ENCODE measurements at places on chromosomes 16 and 17.

DNA sequence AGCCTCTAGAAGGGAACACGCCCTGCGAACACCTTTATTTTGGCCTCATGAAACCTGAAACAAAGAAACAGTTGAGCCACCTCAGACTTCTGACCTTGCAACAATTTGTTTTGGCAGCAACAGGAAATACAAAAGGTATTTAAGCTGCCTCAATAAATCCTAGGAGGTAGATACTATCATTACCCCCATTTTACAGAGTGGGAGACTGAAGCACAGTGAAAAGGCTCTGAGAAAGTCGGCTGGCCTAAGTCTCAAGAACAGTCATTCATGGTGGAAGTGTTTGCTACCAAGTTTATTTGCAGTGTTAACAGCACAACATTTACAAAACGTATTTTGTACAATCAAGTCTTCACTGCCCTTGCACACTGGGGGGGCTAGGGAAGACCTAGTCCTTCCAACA lies 19.0 kb downstream of the RND2 start:
- DNase-seq: no peak

GRCh38 chr17:19533718-19534561 lies at the start of gene SLC47A1:
TSS of gene SLC47A1 (plus strand) at chr17:19533854. CDS start at chr17:19533940, 86 bp downstream.
- no peak for DNase-seq

DNA sequence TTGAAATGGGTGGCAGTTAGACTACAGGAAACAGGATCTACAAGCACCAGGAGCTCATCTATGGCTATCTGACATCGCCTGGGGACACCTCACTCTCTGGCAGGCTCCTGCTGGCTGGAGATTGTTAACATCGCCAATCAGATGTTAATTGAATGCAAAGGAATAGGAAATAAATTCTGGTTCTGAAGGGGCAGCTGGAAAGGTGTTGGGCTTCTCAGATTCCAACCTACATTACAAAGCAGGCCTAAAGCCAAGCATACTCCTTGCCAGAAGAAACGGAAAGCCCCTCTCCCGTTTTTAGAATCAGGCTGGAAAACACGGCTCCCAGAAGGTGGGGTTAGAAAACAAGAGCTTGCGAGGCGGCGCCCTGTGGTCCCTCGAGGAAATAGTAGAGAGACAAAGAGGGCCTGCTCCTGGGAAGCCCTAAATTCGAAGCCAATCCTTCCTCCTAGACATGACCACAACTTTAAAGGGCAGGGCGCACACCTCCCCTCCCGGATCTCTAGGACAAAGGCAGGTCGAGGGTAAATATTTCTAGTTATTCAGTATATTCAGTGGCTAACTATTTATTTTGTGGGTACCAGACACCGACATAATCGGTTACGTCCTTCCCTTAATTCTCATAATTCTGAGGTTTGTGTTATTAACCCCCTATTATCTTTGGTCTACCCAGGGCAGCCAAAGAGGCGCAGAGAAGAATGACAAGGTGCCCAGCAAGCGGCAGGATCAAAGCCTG lies 763 bp upstream of the TOM1L1 start:
- peak; percentile 54 for DNase-seq

GRCh38 chr17:74571621-74572270 lies 4.4 kb upstream of the CD300H start:
- no peak for DNase-seq

DNA sequence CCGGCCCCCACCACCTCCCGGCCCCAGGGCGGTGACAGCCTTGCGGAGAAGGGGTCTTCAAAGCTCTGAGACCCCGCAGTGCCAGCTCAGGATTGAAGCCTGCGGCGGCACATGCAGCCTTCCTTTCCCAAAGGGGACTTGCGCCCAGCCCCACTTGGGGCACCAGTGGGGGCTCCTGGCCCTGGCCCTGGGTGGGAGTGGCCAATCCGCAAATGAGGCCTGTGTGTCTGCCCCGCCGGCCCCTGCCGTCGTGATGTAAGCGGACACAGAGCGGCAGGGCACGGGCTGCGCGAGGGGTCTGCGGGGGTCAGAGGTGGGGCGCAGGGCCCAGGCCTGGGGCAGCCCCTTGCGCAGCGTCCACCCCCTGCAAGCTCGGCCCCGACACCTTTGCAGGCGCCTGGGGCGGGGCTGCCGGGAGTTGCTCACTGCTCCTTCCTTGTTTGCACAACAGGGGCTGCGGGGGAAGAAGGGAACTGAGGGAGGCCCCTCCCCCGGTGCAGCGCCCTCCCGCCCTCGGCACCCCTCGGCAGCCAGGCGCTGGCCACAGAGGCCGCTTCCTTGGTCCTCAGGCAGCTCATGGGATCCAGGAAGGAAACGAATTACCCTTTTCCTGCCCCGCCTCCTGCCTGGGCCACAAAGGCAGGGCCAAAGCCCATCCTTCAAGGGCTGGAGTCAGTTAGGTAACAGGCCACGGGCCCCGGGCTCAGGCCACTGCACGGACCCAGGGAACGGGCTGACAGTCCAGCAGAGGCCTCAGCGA lies 2.9 kb downstream of the SLC16A3 start:
- no peak for DNase-seq

DNA sequence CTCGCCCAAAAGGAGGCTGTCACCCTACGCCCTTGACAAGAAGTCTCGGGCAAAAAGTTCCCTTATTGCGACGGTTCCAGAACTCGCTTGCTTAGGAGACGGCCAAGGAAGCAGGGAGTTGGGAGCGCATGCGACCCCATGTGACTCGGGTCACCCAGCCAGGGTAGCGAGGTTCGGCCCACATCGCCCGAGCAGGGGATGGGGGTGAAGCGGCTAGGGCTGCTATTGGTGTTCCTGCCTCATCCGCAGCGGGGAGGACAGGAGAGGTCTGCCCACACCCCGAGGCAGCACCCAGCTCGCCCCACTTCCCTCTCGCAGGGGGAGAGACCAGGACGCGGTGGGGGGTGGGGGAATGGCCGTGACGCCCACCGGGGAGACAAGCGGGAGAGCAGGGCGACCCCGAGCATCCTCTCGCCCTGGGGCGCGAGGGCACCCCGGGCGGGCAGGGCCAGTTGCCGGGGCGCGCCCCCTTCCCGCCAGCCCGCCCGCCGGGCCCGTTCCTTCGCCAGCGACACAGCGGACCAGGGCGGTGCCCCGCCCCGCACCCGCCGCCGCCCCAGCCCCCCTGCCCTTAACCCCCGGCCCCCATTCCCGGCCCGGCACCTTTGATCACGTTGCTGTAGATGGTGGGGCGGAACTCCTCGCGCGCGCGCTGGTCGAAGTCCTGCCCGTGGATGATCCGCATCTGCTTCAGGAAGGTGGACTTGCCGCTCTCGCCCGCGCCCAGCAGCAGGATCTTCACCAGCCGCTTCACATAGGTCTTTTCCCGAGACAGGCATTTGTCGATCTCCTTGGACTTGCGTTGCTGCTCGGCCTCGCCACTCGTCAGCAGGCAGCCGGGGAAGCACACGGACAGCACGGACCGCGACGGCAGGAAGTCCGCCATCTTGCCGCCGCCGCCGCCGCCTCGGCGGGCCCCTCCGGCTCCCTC lies 567 bp downstream of the GNA13 start:
- DNase-seq: no peak

- no peak for DNase-seq
Observed at GRCh38 chr16:76287466-76287865, 10.3 kb downstream of the CNTNAP4 start.

DNA sequence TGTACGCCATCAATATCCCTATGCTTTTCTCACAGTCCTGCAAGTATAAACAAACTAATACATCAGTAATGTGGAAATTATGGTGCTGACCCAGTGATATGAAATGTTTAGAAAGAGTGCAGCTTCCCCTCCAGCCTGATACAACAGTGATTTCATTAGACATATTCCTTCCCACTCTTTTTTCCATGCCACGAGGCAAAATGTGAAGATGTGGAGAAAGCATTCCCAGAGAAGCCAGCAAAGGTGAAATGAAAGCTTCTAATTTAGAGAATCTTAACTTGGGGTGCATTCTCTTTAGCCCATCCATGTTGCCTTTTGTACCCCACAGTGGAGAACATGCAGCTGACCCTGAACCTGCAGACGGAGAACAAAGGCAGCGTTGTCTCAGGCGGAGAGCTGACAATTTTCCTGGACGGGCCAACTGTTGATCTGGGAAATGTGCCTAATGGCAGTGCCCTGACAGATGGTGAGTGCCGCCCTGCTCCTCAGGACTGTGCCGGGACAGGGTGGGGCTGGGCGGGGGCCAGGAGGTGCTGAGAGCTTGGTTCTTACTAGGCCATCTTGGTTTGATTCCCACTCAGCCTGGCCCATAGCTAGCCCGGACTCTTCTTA lies 77.8 kb downstream of the WWP2 start:
- DNase-seq: no peak

DNA sequence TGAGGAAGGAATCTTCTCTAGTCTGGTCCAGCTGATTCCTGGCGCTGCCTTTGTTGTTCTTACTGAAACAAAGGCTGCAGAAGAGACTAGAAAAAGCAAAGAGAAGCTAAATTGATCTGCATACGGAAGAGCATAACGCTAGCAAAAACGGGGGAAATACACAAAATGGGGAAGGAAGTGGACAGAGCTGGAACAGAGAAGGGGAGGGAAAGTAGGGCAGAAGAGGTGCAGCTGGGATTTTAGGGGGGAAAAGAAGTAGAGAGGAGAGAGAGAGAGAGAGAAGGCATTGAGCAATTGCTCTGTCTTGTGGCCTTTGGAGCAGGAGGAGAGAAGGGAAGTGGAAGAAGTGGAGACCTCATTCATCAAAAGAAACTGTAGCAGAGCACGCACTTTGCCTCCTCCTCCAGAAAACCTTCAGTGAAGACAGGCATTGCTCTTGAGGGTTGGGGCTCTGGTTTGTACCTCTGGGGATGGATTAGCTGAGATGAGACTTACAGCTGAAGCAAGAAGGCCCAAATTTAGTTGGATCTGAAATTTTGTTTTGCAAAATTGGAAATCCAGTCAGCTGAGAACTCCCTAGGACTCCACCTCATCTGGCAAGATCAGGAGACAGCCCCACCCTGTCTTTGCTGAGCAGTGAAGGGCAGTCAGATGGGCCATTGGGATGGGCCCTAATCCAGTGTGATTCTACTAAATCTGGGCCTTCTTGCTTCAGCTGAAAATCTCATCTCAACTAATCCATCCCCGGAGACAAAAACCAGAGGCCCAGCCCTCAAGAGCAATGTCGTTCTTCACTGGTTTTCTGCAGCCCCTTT lies 55.8 kb downstream of the CDRT4 start:
- DNase-seq: no peak

- DNase-seq: no peak
Observed at GRCh38 chr16:79517156-79517555, 83.4 kb downstream of the MAF start.

DNA sequence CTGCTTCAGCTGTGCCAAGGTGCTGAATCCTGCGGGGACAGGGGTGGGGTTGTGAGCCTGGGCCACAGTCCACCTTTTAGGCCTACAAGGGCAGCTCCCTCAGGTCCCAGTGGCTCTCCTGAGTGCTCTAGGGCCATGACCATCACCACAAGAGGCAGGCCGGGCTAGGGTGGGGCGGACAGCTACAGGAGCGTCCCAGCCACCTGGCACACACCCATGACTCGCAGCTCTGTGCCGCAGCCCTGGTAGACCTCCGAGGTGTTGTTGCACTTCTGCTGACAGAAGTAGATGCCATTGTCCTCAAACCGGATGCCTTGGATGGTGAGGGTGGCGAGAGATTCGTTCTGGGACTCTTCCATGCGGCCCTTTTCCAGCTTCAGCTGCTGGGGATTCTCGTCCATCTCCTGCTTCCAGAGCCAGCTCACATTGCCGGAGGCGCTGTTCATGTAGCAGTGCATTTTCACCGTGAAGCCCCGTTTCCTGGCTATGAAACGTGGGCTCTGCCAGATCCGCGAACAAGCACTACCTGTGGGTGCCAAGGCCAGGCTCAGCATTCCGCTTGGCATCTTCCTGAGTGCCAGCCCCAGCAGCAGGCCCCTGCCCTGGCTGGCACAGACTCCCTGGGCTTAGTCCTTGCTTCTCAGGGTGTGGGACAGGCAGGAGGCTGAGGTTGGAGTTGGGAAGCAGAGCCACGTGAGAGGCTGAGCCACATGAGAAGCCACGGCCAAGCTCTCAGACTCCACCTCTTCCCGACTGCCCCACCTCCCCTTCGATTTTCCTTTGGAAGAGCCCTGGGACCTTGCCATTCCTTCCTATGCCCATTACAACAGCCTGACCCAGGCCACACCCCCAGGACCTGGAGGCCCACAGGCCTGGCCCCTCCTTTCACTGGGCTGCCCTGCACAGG lies 2.0 kb downstream of the CD79B start:
- no peak for DNase-seq

- peak; percentile 40 for DNase-seq
Observed at GRCh38 chr17:81052199-81052997, 17.4 kb downstream of the BAIAP2 start.

DNA sequence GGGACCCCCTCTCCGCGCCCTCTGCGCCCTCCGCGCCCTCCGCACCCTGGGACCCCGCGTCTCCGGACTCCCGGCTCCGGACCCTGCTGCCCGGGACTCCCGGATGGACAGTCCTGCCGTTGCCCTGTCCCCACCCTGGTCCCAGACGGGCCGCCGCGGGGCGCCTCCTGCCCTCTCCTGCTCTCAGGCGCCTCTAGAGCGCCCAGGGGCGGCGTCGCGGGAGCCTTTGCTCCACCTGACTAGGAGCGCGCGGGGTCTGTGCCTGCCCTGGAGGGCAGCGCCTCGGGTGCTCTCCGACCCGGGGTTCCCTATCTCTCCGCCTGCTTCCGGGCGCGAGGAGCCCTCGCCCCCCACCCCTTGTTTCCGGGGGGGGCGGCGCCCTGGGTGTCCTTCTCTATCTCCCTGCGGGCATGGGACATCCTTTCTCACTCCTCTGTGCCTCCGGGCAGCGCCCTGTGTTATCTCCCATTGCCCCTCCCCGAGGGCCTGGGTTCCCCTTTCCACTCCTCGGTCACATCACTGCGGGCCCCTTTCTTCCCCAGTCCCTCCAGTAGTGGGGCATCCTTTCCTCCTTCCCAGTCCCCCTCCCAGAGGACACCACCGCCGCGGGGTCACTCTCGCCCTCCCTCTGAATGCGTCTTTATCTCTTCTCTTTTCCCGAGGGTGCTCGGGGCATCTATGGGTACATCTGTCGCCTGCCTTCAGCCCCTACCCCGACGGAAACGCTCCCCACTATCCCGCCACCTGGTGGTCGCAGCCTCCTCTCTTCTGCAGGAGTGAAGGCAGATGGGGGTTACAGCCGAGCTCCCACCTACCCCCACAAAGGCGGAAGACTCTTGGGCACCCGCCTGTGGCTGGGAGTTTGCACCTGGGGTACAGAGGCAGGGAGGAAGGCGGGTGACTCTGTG lies 875 bp downstream of the PRKCB start:
- no peak for DNase-seq

GRCh38 chr17:76565728-76566612 lies 19.7 kb downstream of the ST6GALNAC2 start:
- DNase-seq: no peak
